ENCODE measurements at places on chromosomes 2 and 18. TPM values are rescaled to one million over a fixed set of nuclear protein-coding genes. Genes with fewer than 3 reads are reported as not detected.
A peak's percentile ranks its signal among the peaks of the same experiment; 100 is the strongest.

GRCh38 chr2:58215429-58215828, 25.7 kb downstream of the FANCL start:
- DNase-seq = peak; percentile 11

GRCh38 chr2:217363470-217363869, 503.6 kb upstream of the TNP1 start:
- DNase-seq = no peak

GRCh38 chr2:232532419-232532818, 6.5 kb downstream of the CHRND start:
- DNase-seq = no peak

- no peak for DNase-seq
Measured at GRCh38 chr18:54173980-54174630, 50.4 kb downstream of the MBD2 start.

CTNNA2 gene
- total RNA-seq = 2.7 TPM

DNA sequence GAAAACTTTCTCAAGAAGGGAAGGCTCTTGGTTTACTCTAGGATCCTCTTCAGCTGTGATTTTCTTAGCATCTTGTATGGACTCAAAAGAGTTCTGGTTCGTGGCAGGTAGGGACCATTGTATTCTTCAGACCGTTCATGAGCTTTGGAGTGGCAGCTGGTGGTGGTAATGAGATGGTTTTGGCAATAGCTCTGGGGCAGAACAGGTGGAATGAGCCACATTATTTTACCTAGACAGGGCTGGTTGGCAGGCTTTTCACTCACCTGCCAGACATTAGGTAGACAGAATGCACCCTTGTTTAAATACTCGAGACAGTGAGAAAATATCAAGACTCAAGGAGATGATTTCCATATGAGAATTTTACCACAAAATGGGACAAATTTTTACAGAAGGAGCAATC, 26.2 kb upstream of the MGAT5 start:
- no peak for DNase-seq

DNA sequence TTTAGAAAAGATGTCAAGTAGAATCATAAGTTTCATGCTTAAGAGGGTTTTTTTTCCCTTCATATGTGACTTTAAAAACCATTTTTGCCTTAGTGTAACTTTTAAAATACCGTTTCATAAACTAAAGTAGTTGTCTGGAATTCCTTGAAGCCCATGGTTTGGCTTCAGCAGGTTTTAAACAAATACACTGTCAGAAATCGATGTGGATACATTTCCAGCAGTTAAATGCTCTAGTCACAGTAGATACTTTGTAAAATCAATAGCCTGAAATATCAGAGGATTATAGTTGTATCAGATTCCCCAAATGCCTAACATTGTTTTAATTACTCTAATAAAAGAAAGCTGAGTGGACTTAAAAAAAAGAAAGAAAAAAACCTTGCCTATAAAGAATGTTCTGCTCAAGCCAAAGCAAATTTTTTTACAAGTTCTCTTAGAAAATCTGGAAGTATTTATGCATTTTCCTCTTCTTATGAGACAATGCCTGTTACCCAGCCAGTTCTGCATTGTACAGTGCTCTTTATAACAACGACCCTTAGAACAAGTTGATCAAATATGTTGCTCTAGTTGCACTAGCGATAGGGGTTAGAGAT, 260.5 kb downstream of the LTBP1 start:
- DNase-seq = no peak

- no peak for DNase-seq
Measured at GRCh38 chr18:58484989-58485981, 143.6 kb downstream of the ALPK2 start.

SMAD2 gene
- total RNA-seq = 90.4 TPM

DNA sequence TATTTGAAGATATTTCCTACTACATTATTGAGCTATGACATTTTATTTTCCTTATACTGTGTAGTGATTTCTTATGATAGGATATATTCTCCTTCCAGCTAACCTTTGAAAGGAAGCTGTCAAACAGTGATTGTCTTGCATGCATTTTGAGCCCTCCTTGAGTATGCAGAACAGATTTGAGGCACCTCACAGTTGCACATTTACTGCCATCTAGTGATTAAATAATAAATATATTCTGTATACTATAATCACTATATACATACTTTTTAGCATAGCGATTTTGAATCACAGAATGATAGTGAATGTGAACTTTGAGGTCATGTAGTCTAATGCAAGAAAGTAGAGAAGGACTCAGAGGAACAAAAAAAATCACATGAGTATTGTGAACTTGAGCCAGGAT, 268.4 kb upstream of the CDH19 start:
- DNase-seq = peak; percentile 1

- peak; percentile 2 for DNase-seq
Measured at GRCh38 chr2:1940679-1941078, 196.4 kb upstream of the PXDN start.

DNA sequence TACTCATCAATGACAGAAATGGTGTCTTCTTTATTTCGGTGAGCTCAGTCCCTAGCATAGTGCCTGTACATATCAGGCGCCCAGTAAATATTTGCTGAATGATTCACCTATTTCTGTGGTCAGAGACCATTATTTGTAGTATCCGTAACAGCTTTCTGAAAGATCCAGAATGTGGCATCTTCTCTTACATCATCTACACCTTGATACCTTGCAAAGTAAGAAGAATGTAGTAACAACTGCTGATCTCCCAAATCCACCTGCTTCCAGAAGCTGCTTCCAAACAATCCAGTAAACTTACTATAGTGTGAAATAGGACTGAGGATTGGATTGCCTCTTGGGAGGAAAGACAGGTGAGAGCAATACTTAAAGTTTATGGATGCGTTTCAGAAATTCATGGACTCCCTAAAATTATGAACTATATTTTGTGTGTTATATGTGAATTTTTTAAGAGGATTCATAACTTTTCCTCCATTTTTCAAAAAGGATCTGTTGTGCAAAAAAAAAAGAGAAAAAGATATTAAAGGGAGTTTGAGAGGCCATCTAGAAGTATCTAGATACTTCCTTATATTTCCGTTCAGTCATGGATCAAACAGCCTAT, 945 bp upstream of the ASXL2 start:
- DNase-seq = no peak

GRCh38 chr2:70995426-70995729, 705 bp upstream of the TEX261 start:
- DNase-seq = no peak

GRCh38 chr2:230998882-230999281, 3.0 kb downstream of the SPATA3 start:
- DNase-seq = no peak

- no peak for DNase-seq
Measured at GRCh38 chr2:197310987-197311420, 424 bp upstream of the ANKRD44 start.

UGT1A5 gene
- not detected for total RNA-seq

ADCYAP1 gene
- not detected for total RNA-seq

GRCh38 chr2:62152000-62152399, 43.9 kb upstream of the B3GNT2 start:
- no peak for DNase-seq

- no peak for DNase-seq
Measured at GRCh38 chr18:23541349-23542093, 38.2 kb downstream of the RMC1 start.

OBSL1 gene
- 173 TPM for total RNA-seq
